CD4-positive, alpha-beta T cell treated with Interleukin-2 at 100 ng/mL for 4 hours (primary cell): ENCODE measurements at places on chromosomes 12 and 14.

DNA sequence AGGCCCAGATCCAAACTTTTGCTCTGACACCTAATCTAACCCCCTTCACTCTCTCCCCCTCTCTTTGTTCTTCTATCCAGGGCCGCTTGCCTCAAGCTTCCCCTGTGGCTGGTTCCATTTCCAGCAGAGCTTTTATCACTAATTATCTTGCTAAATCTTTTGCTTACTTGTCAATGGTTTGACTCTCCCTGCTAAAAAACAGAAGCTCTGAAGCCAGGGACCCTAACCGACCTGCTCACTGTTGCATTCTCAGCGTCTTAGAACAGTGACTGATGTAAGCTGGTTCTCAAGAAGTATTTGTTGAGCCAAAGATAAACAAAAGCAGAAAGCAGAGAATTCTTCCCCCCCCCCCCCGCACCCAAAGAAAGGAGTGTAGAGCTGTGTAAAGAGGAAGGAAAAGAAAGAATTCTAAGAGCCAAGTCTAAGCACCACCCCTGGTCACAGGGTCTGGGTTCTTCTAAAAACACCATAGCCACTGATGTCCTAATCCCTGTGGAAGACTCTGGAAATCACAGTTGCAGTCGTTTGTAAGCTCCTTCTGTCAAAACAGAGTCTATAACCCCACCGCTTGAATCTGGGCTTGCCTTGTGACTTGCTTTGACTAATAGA is 385.8 kb downstream of the MED13L start:
- DNase-seq: no peak

DNA sequence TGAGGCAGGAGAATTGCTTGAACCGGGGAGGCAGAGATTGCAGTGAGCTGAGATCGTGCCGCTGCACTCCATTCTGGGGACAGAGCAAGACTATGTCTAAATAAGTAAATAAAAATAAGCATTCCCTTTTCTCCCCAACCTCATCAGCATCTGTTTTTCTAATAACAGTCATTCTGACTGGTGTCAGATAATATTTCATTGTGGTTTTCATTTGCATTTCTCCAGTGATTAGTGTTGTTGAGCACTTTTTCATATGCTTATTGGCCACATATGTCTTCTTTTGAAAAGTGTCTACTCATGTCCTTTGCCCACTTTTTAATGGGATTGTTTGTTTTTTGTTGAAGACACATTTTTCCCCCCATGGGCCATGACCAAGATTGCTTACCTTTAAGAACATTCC is 243.2 kb downstream of the ADAMTS20 start:
- no peak for DNase-seq

DNA sequence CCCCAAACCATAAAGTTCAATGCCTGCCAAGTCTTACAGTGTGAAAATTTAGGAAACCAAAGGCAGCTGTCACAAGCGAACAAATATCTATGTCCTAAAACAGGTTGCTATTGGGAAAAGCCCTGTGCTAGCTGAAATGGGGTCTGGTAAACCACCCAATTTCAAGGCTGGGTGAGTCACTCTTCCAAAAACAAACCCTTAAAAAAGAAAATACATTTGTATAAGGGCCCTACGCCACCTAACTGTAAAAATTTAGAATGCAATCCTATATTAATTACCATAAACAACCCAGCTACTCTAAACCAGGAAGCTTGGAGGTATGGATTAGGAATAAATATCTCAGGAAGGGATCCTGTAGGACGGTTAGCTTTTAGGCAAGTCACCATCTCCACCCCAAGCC is 32.1 kb downstream of the PRMT8 start:
- DNase-seq: no peak

DNA sequence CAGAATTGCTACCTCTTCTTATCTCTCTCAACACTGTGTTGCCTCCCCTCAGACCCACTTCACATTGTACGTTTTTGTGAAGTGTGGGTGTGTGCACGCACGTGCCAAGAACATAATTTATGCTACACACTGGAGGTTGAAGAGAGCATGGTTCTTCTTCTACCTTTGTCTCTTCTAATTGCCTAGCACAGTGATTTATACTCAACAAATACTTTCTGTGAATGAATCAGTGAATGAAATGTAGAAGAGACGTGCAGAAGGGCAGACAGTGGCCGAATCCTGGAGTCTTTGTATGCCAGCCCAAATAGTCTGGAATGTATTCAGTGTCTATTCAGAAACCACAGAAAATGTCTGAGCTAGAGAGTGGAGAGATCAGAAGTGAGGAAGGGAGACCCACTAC is 4.6 kb upstream of the SAMD4A start:
- no peak for DNase-seq

- DNase-seq: no peak
Measured at GRCh38 chr14:66918527-66918926, 270.7 kb upstream of the GARIN2 start.

DNA sequence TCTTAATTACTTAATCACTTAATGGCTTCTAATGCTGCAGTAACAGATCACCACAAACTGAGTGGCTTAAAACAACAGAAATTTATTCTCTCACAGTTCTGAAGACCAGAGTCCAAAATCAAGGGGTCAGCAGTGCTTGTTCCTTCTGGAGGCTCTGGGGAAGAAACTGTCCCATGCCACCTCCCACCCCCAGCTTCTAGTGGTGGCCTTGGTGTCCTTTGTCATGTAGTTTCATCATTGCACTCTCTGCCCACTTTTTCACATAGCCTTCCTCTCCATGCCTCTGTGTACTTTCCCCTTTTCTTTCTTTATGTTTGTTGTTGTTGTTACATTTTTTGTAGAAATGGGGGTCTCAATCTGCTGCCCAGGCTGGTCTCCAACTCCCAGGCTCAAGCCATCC is 16.1 kb upstream of the UBC start:
- DNase-seq: no peak

GRCh38 chr12:88977115-88977514 is 375.2 kb downstream of the DUSP6 start:
- no peak for DNase-seq

GRCh38 chr14:99944241-99944651 is 121.0 kb upstream of the EVL start:
- DNase-seq: no peak

GRCh38 chr14:71650187-71650755 is 282.0 kb upstream of the RGS6 start:
- no peak for DNase-seq

DNA sequence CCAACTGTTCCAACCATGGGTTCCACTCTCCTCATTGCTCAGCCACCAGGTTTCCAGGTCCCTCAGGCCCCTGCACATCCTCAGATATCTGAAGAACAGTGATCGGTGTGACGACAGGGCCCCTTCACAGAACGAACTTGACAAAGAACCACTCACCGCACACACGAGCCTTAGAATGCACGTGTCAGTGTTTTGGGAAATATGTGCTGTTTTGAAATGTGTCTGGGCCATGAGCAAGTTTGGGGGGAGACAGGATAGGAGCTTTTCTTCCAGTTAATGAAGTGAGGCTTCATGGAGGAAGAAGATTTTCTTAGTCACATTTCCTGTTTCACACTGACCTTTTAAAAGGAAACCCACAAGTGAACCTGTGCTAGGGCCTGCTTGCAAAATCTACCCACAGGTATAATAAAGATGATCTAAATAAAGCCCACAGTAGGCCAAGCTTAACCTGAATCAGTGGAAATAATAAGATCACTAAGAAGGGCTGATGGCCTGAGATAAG is 58.6 kb downstream of the ZFP36L1 start:
- peak; percentile 75 for DNase-seq

GRCh38 chr14:59238216-59238615 is 49.7 kb downstream of the DAAM1 start:
- DNase-seq: no peak
